ENCODE measurements at places on chromosomes 1 and 21.

DNA sequence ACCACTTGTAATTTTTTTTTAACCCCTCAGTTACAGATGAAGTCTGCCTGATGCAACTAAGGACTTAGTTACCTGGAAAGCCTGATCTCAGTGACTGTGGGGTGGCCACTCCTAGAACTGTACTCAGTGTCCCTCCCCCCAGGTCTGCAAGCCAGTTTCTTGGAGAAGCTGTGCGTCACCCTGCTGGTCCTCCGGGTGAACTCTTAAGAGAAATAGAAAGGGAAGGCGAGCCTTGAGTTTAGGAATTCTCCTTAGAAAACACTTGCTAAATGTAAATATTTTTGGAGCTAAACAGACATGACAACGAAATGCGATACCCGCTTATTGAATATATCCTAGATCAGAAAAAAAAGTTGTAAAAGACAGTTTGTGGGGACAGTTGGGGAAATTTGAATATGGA is 730 bp downstream of the SLC16A4 start:
- no peak for DNase-seq

GRCh38 chr21:43299441-43300277 is 127.3 kb downstream of the SIK1 start:
- DNase-seq = no peak

DNA sequence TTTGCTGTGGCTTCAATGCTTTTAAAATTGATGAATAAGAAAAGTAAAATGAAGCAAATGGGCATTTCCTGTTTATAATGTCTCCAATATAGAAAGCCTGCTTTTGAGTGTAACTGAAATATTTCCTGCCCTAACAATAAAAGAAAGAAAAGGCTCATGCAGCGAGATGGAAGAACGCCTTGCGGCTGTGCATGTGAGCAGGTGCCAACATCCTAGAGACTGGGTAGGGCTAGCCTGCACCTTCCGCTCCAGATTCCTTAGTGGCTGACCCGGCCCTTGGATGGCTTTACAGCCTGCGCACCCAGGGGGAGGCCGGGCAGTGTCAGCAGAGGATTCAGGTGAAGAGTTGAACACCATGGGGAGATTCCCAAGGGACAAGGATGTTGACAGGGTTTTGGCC is 21.8 kb downstream of the CNIH3 start:
- DNase-seq = no peak

- DNase-seq = no peak
These were observed 19.1 kb downstream of the IVNS1ABP start for GRCh38 chr1:185297982-185298381.

DNA sequence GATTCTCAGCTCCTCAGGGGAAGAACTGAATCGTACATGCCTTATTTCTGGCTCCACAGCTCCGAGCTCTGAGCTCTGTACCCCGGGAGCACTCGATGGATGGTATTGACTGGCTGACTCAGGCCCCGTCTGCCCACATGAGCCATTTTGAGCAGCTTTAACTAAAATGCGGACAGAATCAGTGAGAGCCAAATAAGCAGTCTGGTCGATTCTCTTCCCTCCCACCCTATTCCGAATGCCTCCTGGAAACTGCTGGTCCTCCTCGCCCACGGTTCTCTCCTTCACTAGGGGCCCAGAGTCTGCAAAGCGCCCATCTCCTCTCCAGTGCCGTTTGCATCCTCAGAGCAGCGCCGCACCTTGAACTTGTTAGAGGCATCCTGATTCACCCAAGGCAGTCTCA is 125.9 kb upstream of the IRF2BP2 start:
- no peak for DNase-seq

DNA sequence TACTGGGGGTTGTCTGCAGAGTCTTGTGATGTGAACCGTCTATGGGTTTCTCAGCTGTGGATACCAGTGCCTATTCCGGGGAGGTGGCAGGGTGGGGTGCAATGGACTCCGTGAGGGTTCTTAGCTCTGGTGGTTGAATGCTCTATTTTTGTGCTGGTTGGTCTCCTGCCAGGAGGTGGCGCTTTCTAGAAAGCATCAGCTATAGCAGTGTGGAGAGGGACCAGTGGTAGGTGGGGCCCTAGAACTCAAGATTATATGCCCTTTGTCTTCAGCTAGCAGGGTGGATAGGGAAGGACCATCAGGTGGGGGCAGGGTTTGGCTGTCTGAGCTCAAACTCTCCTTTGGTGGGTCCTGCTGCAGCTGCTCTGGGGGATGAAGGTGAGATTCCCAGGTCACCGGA is 127.3 kb upstream of the PLD5 start:
- no peak for DNase-seq

DNA sequence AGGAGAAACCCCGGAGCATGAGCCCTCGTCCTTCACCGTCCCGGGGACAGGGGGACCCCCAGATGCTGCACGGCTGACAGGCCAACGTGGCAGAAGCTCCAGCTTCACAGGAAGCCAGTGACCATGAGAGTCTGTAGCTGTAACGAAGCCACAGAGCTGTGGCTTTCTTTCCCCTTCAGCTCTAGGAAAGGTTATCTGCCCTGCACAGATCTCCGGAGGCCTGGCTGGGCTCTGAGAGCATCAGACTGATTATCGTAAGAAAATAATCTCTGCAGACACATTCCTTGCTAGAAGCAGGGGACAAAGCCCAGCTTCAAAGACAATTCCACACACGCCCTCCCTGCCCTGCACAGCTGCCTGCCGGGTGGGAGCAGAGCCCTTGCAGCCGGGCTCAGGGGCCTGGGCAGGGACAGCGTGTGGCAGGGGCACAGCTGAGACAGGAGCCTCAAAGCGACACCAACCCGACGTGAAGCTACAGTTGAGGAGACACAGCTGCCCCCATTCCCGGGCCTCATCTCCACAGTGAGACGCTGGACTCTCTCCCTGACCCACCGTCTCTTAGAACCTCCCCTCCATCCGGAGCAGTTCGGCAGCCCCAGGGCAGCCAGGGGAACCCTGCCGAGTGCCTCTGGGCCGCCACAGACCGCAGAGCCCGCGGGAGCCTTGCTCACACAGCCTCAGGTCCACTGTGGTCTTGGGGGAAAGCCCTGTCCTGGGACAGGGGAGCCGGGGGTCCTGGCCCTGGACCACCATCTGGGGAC is 30.6 kb downstream of the POFUT2 start:
- no peak for DNase-seq

DNA sequence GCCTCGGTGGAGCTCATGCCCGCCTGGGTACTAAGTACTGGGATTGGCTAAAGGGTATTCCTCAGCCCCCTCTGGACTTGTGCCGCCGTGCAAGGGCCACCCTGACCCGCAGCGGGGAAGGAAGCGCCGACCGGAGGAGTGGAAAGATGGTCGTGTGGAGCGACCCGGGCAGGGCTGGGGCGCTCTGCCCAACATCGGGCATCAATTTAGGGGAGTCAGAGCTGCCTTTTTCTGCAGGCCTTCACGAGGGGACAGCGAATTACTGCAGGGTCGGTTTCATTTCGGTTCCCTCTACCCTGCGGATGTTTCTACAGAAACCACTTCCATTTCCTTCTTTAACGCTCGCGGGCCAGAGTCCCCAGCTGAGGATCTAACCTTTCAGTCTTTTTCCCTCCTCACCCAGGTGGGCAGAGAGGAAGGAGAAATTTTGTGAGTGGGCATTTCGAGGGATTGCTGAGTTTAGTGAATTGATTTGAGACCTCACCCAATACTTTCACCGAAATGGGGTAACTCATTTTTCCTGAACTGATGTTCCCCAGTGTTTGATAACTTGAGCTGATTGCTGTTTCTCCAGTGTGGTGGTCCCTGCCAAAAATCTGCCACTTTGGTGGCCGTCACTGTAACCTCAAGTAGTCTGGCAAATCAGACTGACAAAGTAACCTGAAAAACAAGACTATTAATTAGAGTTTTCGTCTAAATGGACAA is 1.1 kb downstream of the TOR1AIP1 start:
- no peak for DNase-seq

DNA sequence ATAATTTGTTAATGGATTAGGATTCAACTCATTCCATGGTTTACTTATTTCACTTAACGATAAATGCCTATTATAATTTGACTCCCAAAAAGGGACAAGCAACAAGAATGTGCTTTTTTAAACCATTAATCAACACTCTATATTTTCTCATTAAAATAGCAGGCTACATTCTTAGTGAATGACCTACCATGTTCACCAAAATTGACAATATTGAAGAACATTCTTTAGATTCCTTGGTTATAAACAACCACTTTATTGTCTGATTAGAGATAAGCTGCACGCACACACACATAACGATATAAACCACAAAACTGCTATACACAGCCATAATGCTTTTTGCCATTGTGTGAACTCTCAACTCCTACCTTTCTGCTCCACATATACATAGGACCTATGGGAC is 75.4 kb upstream of the LRRC7 start:
- no peak for DNase-seq

DNA sequence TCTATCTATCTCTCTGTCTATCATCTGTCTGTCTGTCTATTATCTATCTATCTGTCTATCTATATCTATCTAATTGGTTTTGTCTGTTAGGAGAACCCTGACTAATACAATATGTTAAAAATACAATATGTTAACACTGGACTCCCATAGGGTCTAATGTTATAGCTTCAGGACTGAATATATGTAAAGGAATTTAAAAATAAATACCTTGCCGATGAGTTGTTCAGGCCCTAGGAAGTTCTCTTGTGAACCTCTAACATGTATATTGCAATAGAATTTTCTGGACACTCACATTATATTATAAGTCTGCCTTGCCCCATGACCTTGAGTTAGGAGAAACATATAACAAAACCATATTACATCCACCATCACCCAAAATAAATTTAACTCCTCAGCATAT is 900.6 kb downstream of the NCAM2 start:
- no peak for DNase-seq

DNA sequence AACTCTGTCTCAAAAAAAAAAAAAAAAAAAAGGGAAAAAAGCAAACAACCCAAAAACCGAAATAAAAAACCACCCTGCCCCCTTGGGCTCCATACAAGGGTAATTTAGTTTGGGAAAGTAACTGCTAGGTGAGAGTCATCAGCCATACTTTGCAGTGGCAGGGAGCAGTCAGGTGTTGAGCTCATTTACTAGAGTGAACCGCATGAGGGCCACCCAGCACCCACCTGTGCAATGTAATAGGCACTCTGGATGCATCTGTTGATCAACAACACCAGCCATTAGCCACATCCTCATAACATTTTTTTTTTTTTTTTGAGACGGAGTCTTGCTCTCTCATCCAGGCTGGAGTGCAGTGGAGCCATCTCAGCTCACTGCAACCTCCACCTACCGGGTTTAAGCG is 9.1 kb downstream of the INAVA start:
- DNase-seq = no peak

DNA sequence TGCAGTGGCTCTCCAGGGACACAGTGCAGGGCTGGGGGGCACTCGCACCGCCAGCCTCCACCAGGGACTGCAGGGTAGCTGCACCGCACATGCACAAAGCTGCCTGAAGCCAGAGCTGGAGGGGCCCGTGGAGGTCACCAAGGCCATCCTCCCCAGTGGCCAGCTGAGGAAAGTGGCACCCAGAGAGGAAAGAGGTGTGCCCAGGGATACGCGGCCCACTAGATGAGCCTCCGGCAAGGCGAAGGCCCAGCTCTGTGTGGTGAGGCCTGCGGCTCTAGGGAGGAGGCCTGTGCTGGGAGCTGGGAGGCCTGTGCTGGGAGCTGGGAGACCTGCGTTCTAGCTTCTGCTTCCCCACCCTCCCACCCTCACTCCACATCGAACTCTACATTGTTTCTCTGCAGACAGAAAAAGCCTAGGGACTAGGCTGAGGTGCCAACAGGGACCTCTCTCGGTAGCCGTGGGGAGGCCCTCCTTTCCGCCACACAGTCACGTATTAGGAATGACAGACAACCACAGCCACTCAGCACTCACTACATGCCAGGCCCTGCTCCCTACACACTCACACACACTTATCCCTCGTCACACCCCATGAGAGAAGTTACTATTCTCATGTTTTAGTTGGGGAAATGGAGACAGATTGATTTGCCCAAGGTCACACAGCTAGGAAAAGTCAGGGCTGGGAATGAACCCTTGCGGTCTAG is 921 bp upstream of the ASCL5 start:
- no peak for DNase-seq

DNA sequence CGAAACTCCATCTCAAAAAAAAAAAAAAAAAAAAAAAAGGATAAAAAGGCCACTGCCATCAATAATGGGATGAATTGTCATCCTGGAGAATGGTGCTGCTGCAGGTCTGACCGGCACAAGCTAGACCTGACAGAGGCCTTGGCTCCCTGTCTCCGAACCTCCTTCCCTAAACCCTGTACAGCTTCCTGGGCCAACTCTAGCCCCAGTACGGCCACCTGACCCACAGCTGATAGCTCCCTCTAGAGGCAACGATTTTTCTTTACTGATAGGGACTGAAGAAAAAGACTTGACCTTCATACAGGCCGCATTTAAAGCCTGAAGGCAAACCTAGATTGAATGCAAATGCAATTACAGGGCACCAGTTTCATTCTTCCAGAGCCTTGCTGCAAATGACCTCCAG is 30.7 kb downstream of the NOL9 start:
- no peak for DNase-seq

- DNase-seq = no peak
These were observed 577 bp downstream of the IKBKE start for GRCh38 chr1:206470692-206471414.

Data from BJ (cell line).